ENCODE measurements at places on chromosomes 4 and X.

DNA sequence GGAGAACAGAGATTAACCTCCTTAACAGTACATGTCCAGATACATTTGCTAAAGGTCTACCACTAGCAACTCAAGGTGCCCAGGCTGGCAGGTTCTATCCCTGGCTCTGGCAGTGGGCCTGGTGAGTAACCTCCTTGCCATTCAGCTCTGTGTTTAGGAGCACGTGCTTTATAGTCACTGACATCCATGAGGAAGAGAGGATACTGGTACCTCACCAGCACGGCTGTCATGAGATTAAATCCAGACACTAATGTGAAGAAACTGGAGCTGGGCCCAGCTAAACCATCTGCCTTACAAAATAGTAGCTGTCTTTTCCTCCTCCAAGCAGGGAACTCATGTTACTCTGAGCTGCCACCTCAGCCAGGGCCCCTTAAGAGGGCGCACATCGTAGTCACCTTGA lies 45.3 kb downstream of the GPRASP3 start:
- DNase-seq, result no peak

DNA sequence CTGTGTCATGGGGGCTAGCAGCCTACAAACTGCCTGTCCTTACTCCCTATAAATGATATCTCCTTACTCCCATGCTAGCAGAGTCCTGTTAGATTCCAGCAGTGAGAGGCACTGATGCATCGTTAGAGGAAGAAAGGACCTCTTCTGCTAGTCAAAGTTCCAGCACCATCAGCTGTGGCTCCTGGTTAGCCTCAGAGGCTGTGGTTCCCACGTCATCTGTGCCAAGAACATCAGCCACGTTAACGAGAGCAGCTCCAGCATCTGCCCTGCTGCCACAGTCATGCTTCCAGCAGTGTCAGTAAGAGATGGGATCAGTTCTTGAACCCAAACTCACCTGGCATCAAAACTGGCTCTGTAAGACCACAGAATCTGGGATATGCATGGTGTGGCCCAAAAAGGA lies 88.5 kb downstream of the SLC2A9 start:
- DNase-seq, result no peak

DNA sequence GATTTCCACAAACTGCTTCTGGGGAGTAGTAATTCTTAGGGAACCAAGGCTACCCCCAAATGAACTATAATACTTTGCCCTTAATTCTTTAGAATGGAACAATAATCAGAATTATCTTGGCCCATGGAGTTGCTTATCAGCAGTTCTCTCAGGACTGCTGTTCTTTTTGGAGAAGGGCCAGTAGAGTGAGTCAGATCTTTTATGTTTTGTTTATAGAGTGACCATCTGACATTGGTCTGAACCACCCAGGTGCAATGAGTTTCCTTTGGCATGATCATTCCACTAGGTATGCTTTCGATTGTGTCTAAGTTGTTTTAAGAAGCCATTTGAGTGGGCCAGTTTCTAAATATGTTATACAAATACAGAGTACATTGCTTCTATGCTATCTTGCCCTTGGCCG lies 31.8 kb downstream of the PRRG1 start:
- DNase-seq, result no peak

DNA sequence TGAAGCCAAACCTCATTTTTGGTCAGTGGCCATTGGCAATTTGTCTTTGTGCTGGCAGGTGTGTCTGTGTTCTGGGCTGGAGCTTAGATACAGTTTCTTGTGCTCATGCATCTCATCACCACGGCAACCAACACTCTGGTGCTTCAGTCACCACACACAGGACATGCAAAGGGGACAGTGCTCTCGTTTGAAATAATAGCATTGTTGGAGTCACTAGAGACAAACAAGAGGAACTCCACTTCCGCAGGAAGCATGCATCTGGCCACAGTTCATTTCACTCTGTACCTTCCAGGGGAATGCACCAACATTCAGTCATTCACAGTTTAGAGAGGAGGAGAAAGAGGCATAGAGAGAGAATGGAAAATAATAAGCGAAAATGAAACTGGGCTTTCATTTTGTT lies 267.4 kb downstream of the ANK2 start:
- DNase-seq, result peak; percentile 15

- no peak for DNase-seq
Observed at GRCh38 chr4:55980725-55981124, 32.0 kb downstream of the CEP135 start.

- DNase-seq, result no peak
Observed at GRCh38 chr4:189374176-189374575, 566.5 kb upstream of the FRG1 start.

Measured in activated naive CD8-positive, alpha-beta T cell treated with anti-CD3 and anti-CD28 coated beads for 36 hours (primary cell).